ENCODE measurements at places on chromosomes 2 and 18.

GRCh38 chr2:161972866-161973265 lies 101.1 kb downstream of the DPP4 start:
- DNase-seq = no peak

- no peak for DNase-seq
Measured at GRCh38 chr2:168632709-168633121, 169.7 kb upstream of the NOSTRIN start.

- DNase-seq = no peak
Measured at GRCh38 chr2:25805987-25806386, 72.3 kb downstream of the ASXL2 start.

- DNase-seq = no peak
Measured at GRCh38 chr2:26847655-26848335, at the start of gene DPYSL5. Gene DPYSL5, plus strand, starts transcription at chr2:26848132. Its CDS starts 50,368 bp downstream, at chr2:26898500.

DNA sequence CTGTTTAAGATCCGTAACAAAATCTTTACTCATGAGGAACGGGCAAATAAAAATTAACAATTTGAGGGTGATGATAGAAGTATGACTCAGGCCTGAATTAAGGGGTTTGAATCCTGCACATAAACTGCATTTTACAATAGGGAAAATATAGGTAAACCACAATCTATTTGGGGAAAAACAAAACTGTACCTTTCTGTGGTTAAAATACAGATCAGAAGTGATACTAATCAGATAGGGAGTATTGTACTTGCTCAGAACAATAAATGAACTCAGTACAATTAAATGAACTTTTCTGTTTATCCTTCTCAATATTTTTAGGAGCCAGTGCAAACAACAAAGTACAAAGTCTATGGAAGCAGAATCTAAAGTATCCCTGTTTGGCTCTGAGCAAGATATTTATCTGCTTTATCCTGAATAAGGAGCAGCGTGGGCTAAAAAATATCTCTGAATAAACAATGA lies 287.3 kb downstream of the ZNF385B start:
- no peak for DNase-seq

GRCh38 chr2:115183144-115183543 lies 740.7 kb downstream of the DPP10 start:
- no peak for DNase-seq

- no peak for DNase-seq
Measured at GRCh38 chr2:151632993-151633565, 101.2 kb downstream of the NEB start.

DNA sequence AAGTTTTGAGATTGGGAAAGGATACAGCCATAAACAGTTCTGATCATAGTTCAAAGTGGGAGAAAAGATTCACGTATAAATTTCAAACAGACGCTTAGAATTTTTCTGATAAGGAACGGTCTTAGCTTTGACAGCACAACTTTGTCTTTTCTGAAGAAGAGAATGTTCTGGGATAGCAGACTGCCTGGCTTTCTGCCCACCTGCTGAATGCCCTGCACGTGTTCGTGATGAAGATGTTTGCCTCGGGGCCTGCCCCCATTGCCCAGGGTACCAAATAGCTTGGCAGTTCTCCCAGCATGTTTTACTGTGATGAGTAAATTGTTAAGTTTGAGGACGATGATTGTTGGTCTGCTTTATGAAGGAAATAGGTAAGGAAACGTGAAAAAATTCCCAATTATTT lies 4.6 kb downstream of the MRPL33 start:
- no peak for DNase-seq

Measured in activated T-helper 1 cell treated with anti-CD3 and anti-CD28 coated beads, Interleukin-2, amount 50 U/mL, for 16 hours (primary cell).